ENCODE measurements at places on chromosomes 2 and 18. TPM values are rescaled to one million over a fixed set of nuclear protein-coding genes. Genes with fewer than 3 reads are reported as not detected.
A peak's percentile ranks its signal among the peaks of the same experiment; 100 is the strongest.

The LAPTM4A gene
- 147 TPM for total RNA-seq

The COL5A2 gene
- 23.7 TPM for total RNA-seq

The ANKRD30B gene
- total RNA-seq: not detected

The DSC3 gene
- 0.47 TPM for total RNA-seq

The FBXO41 gene
- total RNA-seq: 14.0 TPM

The KCNG2 gene
- 1.6 TPM for total RNA-seq

GRCh38 chr2:160271171-160272086, 71.4 kb upstream of the ITGB6 start:
- H3K36me3 ChIP-seq: no peaks in the 10 kb centered on the region
- H3K27ac ChIP-seq: peak overlapping the region; percentile 89
- DNase-seq: peak; percentile 24
- peak overlapping the region; percentile 78 for H3K4me3 ChIP-seq
- peaks cover 50% of the 10 kb centered on the region for H3K4me1 ChIP-seq
- peaks cover 8% of the 10 kb centered on the region for H3K27me3 ChIP-seq

DNA sequence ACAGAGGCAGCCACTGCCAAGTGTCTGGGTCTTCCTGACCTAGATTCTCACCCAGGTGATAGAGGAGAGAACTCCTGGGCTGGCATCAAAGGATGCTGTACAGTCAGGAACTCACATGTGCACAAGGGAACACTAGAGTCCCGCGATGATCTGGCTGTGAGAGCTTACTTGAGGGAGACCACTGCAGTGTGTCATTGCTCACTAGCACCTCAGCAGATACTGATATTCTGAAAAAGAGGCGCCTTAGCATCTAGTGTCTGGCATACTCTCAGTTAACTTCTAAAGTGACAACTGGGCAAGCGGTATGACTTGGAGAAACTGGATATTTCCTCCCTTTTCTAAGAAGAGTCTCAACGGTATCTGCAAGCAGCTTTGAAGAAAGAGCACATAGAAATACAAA, 189.9 kb downstream of the CMPK2 start:
- H3K4me1 ChIP-seq: peaks cover 7% of the 10 kb centered on the region
- no peak for DNase-seq
- H3K36me3 ChIP-seq: no peaks in the 10 kb centered on the region
- no peak overlapping the region for H3K27ac ChIP-seq
- H3K4me3 ChIP-seq: no peak overlapping the region

- no peak overlapping the region for H3K4me3 ChIP-seq
- no peaks in the 10 kb centered on the region for H3K4me1 ChIP-seq
- no peaks in the 10 kb centered on the region for H3K27me3 ChIP-seq
Observed at GRCh38 chr2:164735309-164735919, 106.2 kb downstream of the COBLL1 start.

DNA sequence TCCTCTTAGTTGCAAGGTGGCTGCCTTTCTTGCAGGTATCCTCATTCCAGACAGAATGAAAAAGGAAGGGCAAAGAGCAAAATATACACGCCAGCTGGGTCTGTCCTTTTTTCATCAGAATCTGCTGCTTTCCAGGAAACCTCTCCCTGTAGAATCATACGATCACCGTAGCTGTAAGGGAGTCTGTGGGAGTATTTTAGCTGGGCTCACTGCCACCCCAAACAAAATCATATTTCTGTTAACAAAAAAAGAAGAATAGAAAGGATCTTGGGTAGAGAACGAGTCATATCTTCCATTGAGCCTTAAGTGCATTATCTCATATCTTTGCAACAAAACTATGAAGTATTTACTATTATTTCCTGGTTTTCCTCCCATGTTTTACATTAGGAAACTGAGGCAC, 15.0 kb upstream of the TANC1 start:
- no peak overlapping the region for H3K27ac ChIP-seq
- no peaks in the 10 kb centered on the region for H3K36me3 ChIP-seq
- H3K4me3 ChIP-seq: no peak overlapping the region
- no peak for DNase-seq
- no peaks in the 10 kb centered on the region for H3K27me3 ChIP-seq

- DNase-seq: no peak
- H3K27me3 ChIP-seq: peaks cover 2% of the 10 kb centered on the region
- H3K4me3 ChIP-seq: no peak overlapping the region
- peak overlapping the region; percentile 23 for H3K27ac ChIP-seq
- peaks cover 31% of the 10 kb centered on the region for H3K4me1 ChIP-seq
Observed at GRCh38 chr2:55161295-55162210, 70.5 kb downstream of the CLHC1 start.

- no peak overlapping the region for H3K4me3 ChIP-seq
- no peaks in the 10 kb centered on the region for H3K36me3 ChIP-seq
- H3K4me1 ChIP-seq: peaks cover 1% of the 10 kb centered on the region
- peak; percentile 71 for DNase-seq
- H3K27ac ChIP-seq: no peak overlapping the region
- H3K27me3 ChIP-seq: peaks cover 7% of the 10 kb centered on the region
Observed at GRCh38 chr2:94986392-94986963, 39.0 kb upstream of the MAL start.

DNA sequence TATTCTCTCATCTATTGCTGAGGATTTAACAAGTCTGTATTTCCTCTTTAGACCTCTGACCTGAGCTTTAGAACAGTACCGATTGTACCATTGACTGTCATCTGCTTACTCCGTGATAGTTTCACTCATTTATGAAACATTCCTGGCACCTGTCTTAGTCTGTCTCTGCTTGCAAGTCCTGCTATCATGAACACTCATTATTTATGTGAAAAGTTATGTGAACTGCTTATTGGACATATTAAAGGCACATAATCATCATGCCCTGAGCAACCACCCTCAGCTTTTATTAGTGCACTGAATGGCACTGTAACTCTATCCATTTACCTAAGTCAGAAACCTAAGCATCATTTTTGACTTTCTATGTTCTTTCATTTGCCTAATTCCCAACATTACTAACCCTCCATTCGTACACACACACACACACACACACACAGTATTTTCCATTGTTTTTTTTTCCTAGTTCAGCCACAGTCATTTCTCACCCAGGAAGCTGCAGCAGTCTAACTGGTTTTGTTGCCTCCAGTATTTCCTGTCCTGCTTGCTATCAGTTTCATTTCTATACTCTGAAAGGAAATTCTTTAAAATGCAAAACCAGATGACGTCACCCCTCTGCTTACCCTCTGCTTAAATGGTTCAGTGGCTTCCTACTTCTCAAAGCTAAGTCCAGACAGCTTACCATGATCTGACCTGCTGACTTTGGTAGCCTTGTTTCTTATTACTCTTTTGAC, 146.1 kb downstream of the HAUS1 start:
- H3K36me3 ChIP-seq: no peaks in the 10 kb centered on the region
- H3K4me1 ChIP-seq: peaks cover 7% of the 10 kb centered on the region
- H3K4me3 ChIP-seq: no peak overlapping the region

DNA sequence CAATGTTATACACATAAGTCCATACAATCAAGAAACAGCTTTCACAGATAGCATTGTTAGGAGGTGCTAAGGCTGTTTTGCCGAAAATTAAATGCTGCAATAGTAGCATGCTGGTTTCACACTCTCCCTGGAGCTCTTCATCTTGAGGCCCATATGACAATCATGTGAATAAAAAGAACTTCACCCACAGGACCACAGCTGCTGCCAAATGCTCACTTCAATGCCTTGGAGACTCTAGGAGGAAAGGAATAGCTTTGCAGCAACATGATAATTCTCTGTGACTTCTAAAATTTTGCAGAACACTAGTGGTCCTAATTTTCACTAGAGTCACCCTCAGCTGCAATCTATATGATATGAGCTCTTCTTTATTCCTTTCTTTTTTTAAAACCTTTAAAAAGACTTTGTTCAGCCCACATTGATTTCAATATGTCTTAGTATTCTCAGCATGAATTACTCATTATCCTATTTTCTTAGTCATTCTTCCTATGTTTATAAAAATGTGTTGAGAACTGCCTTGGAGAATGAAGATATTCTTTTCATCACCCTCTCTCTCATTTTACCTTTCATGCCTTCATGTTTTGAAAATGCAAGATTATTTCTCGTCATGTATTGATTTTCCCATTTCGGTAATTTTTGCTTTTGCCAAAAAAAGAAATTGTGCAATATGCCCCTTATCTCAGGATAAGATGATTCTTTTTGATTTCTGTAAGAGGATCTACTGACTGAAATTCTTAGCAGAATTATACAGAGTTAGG, 108.2 kb downstream of the PDE1A start:
- H3K27ac ChIP-seq: peak overlapping the region; percentile 39
- peak; percentile 25 for DNase-seq
- H3K27me3 ChIP-seq: no peaks in the 10 kb centered on the region
- H3K36me3 ChIP-seq: no peaks in the 10 kb centered on the region

- no peaks in the 10 kb centered on the region for H3K36me3 ChIP-seq
- no peaks in the 10 kb centered on the region for H3K27me3 ChIP-seq
- no peak overlapping the region for H3K27ac ChIP-seq
- H3K4me3 ChIP-seq: no peak overlapping the region
- no peak for DNase-seq
- no peaks in the 10 kb centered on the region for H3K4me1 ChIP-seq
Observed at GRCh38 chr2:233217892-233218377, 33.5 kb upstream of the ATG16L1 start.

- no peak overlapping the region for H3K4me3 ChIP-seq
- H3K27ac ChIP-seq: no peak overlapping the region
- H3K4me1 ChIP-seq: peaks cover 4% of the 10 kb centered on the region
Observed at GRCh38 chr2:12402440-12403139, 314.1 kb upstream of the TRIB2 start.

GRCh38 chr2:241775223-241776177, 1.1 kb upstream of the GAL3ST2 start:
- H3K4me3 ChIP-seq: no peak overlapping the region
- H3K36me3 ChIP-seq: no peaks in the 10 kb centered on the region
- no peak for DNase-seq
- peaks cover 2% of the 10 kb centered on the region for H3K4me1 ChIP-seq
- H3K27ac ChIP-seq: no peak overlapping the region

DNA sequence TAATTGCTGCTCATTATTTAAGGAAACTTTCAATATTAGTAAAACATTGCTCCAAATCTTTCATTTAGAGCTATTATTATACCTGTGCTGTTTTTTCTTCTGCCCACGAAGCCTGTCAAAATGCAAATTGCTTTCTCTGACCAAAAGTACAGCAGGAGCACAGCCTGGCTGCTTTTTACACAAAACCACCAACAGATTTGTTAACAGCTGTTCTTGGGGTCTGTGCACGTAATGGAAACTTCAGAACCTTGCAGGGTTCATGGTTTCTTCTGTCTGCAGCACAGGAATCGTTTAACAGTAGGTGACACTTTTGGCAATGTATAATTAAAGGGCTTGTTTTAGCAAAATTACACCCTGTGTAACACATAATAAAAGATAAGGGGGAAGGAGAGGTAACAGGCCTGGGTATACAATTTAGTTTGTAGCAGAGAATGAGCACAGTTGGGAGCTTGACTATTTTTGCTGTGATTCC, 447.3 kb downstream of the KCNJ3 start:
- peak; percentile 25 for DNase-seq
- H3K4me1 ChIP-seq: peaks cover 34% of the 10 kb centered on the region
- peak overlapping the region; percentile 99 for H3K27ac ChIP-seq
- peaks cover 2% of the 10 kb centered on the region for H3K27me3 ChIP-seq
- peak overlapping the region; percentile 81 for H3K4me3 ChIP-seq

- no peak for DNase-seq
- H3K4me1 ChIP-seq: no peaks in the 10 kb centered on the region
- H3K27me3 ChIP-seq: no peaks in the 10 kb centered on the region
- H3K27ac ChIP-seq: no peak overlapping the region
- H3K4me3 ChIP-seq: no peak overlapping the region
- peaks cover 6% of the 10 kb centered on the region for H3K36me3 ChIP-seq
Observed at GRCh38 chr2:120271711-120272379, 19.2 kb downstream of the RALB start.

DNA sequence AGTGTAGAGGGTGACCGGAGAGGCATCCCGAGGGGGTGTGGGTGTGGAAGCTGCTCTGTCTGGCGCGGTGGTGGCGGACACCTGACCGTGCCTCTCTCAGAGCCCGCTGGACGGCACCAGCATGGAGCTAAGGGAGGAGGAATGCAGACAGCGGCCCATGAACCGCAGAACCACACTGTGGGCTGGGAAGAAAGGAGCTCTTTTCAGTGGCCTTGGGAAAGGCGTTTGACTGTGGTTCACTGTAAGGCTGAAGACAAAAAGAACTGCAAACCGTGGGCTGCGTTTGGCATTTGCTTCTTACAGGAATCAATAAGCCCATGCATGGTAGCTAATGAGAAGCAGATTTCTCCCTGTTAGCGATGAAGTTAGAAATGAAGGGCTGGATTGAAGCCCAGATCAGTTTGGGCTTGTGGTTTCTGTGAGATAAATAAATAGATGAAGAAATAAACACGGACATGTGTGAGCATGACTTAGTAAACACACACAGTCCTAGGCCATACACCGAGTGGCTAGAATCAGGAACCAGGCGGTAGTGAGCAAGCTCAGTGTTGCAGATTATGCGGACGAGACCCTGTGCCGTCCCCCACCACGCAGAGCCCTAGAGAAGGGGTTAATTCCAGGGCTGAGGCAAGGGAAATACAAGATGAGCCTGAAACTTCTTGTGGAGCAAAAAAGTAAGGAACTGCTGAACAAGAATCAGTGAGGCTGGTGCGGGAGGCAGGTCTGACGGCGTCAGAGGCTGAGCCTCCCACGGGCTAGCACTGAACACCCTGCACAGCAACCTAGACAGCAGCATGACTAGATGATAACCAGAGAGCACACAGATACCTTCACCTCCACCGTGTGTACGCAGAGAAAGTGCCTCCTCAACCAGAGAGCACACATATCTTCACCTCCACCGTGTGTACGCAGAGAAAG, 29.3 kb upstream of the NFATC1 start:
- no peak overlapping the region for H3K4me3 ChIP-seq
- peaks cover 5% of the 10 kb centered on the region for H3K27me3 ChIP-seq
- H3K36me3 ChIP-seq: peaks cover 26% of the 10 kb centered on the region
- DNase-seq: no peak
- H3K4me1 ChIP-seq: peaks cover under 1% of the 10 kb centered on the region

DNA sequence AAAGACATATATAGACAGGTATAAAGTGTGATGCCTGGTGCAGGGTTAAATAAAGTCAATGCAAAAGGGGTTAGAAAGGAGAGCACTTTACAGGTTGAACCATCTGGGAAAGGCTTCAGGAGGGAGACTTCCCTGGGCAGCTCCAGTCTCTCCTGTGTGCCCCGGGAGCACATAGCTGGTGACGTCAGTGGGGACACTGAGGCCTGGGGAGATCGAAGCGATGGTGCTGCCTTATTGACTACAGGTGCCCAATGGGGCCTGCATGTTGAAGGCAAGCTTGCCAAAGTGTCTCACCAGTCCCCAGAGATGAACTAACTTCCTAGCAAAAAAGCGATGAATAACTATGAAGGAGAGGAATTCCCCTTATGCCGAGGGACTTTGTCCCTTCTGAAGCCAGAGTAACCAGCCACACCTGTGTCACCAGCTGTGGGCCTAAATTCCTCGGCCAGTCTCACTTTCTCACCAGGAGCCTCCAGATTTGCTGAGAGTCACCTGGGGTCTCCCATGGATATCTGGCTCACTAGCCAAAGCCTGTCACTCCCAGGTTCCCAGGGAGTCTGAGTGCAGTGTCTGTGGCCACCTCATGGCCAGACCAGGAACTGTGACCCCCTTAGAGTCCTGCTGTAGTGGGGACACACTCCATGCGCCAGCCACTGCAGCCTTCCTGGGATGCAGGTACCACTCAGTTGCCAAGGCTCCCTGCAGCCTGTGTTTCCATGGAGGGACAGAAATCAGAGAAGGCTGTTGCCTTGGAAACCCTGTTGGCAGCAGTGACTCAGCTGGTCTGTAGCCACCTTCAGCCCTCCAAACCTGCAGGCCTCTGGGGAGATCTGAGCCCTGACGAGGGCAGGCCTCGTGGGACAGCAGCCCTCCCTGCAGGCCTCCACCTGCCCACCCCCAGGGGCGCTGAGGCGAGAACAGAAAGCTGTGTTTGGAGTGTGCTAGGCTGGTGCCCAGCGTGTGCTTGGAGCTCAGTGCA, 128.7 kb downstream of the CTIF start:
- H3K27me3 ChIP-seq: peaks cover 8% of the 10 kb centered on the region
- peak; percentile 58 for DNase-seq
- H3K36me3 ChIP-seq: peaks cover 25% of the 10 kb centered on the region
- peaks cover 5% of the 10 kb centered on the region for H3K4me1 ChIP-seq
- H3K4me3 ChIP-seq: no peak overlapping the region

All from glutamatergic neuron (in vitro differentiated cells).